ENCODE measurements at places on chromosomes 11 and 22.

DNA sequence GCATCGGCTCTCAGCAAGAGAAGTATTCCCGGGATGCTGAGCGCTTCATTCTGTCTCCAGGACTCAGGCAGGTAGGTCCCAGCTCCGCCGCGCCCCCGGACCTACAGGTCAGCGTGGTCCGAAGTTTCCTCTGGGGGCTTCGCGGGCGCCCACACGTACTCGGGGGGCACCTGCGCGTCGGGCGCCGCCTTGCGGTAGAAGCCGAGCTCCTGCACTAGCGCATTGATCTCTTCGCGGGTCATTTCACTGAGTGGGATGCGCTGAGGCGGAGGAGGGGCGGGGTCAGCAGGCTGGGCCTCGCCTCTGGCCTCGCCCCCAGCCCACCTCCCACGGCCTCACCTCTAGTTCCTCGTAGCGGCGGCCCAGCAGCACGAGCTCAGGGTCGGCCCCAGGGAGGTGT lies 2.5 kb downstream of the SELENOM start:
- DNase-seq: no peak

DNA sequence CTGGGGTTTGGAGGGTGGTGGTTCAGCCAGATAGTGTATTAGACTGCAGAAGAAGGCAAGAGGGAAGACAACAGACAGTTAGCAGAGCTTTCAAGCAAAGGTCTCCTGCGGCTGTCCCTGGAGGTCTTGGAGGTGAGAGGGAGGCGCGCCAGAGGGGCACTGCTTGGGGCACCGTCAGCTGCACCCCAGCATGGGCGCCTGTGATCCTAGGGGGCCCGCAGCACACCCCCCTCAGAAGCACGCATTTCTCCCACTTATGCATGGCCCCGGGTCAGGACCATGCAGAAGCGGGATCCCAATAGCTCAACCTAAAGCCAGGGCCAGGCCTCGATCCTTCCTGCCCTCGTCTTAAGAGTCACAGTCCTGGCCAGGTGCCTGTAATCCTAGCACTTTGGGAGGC lies 26.5 kb downstream of the FGF4 start:
- DNase-seq: no peak

- no peak for DNase-seq
Observed at GRCh38 chr11:115193914-115194801, 310.1 kb downstream of the CADM1 start.

DNA sequence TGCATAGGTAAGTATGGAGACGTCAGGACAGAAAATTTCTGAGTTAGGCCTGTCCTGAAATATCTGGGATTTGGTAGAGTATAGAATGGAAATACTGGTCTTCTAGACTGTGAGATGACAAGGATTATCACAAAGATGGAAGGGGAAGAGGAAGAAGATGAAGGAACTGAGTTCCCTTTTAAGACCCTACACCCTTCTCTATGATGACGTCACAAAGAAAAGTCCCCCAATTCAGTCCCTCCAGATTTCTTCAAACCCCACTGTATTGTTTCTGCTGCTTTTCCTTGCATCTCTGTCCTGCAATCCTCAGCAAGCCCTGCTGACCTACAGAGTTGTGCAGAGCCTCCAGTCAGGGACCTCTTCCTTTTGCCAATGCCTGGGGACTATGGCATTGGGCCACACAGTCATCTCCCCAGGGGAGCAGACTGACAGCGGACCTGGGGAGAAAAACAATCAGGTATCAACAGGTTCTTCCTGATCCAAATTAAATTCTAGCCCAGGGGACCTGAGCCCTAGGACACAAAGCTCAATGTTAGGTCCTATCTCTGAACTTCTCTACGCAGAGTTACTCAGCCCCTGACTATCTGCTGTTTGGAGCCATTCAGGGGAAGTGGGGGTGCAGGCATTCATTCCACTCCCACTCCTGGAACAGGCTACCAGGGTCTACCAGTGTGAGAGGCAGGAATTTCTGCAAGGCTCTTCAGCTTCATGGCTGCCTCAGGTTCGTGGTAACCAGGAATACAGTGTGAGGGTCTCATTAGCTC lies 49.2 kb upstream of the POU2AF1 start:
- DNase-seq: no peak

DNA sequence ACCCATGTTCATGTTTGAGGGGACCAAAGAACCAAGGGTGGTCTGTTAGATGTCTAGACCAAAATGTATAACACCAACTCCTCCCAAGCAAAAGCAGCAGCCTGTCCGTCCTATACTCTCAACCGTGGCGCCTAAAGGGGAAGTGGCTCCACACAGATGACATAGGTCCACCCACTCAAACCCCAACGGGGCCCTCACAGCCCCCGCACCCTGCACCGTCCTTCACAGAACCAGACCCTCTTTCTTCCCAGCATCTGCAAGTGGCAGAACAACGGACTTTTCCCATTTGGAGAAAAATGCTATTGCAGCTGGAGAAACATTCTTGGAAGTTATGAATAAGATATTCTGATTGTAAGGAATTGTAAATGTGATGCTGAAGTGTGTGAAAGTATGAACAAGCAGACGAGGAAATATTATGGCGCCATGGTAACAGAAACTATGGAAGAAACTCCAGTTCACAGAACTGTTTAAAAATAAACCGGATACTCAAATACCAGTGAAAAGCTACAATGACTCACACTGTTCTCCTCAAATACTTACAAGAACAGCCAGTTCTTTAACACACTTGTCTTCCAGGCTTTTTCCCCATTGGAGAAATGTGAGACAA lies 76.5 kb upstream of the ARFGAP3 start:
- DNase-seq: no peak

GRCh38 chr22:46162285-46162684 lies 12.0 kb downstream of the PPARA start:
- no peak for DNase-seq

DNA sequence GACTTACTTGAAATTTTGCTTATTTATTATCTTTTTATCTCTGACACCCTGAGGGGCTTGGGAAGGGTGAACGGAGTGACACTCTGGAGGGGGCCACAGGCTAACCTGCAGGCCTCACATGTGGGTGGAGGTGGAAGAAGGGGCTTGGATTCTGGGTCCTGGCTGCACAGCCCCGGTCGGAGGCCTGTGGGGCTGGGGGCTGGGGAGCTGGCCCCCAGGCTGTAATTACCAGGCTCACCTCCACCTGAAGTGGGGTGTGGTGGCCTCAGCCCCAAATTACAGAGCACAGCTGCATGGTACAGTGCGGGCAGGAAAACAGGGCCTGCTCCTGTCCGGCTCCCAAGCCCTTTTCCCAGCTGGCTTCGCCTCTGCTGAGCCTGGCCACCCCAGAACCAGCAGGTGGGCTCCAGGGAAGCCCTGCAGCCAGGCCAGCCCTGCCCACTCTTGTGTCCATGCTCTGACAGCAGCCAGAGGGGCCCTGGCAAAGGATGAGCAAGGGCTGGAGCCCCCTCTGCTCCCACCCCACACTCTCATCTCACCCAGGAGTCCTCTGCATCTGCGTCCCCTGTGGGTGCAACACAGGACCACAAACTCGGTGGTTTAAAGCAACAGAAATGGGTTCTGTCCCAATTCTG lies 48.0 kb downstream of the IGF2 start:
- DNase-seq: no peak

DNA sequence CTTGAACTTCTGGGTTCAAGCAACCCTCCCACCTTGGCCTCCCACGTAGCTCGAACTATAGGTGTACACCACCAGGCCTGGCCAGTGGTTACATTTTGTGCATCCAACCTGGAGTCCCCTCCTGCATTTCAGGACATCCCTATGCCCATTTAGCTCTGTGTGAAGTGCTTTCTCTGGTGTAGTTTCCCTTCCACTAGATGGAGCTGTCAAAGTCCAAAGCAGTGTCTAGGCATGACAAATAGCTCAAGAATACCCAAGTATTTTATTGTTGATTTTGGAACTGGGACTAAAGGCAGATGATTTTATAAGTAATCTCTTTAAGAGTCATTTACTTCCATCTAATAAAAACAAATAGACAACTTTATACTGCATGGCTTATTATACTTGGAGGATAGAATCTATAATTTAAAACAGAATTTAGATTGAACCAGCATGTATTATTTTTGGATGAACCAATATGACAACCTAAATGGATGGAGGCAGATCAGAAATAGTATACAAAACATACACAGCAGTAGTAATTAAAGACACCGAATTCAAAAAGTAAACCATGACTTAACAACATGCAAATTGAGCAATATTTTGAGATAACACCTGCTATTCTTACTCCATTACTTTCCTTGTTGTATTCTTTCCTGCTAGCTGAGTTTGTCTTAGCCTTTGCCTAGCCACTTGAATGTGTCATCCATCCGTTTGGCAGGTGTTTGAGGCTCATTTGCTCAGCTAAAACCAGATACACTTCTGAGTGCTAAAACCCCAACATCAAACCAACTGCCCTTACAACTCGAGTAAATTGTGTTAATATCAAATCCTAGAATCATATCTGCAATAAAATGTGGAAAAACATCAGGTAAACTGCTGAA lies 37.7 kb downstream of the EIF4ENIF1 start:
- no peak for DNase-seq

Data from stimulated activated CD8-positive, alpha-beta memory T cell treated with anti-CD3 and anti-CD28 coated beads, Interleukin-7, amount 100 ng/mL, for 1 hour (primary cell).